ENCODE measurements at places on chromosomes 1 and 21.

- DNase-seq: no peak
Observed at GRCh38 chr21:28227881-28228635, 764.6 kb downstream of the LTN1 start.

GRCh38 chr1:18938707-18939070 lies 17.8 kb downstream of the IFFO2 start:
- DNase-seq: no peak

- DNase-seq: no peak
Observed at GRCh38 chr21:34602061-34602460, 12.9 kb downstream of the RCAN1 start.

DNA sequence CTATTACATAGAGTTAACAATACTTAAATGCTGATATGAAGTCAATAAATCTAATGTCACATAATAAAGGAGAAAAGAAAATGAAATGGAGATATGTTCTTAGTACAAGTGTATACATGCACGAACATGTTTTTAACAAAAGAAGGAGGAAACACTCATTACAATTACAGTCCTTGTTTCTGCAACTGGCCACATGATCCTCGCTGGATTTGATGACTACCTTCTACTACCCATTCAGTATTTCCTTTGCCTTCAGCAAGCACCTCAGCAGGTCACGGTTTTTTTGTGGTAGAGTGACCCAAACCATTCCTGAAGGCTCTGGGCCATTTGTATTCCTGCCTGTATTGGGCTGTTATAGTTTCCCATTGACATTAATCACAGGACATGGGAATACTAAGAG lies 172.8 kb upstream of the CXADR start:
- DNase-seq: no peak

GRCh38 chr1:211633524-211633846 lies 41.9 kb downstream of the NEK2 start:
- DNase-seq: no peak

DNA sequence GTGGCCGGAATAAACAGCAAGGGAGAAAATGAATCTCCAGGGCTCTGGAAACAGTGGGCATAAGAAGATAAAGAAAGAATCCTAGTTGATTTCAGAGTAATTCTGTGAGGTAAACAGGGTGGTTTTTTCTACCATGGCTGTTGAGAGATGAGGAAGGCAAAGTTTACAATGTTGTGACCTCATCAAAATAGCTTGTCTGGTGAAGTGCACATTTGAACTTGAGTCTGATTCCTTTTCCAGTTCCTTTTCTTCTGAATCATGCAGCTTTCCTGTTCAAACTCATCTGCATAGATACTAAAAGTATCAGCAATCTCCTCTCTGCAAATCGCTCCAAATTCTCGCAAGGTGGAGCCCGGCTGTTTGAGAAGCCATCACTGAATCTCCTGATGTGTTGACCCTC lies 161.7 kb downstream of the PLPP3 start:
- no peak for DNase-seq

DNA sequence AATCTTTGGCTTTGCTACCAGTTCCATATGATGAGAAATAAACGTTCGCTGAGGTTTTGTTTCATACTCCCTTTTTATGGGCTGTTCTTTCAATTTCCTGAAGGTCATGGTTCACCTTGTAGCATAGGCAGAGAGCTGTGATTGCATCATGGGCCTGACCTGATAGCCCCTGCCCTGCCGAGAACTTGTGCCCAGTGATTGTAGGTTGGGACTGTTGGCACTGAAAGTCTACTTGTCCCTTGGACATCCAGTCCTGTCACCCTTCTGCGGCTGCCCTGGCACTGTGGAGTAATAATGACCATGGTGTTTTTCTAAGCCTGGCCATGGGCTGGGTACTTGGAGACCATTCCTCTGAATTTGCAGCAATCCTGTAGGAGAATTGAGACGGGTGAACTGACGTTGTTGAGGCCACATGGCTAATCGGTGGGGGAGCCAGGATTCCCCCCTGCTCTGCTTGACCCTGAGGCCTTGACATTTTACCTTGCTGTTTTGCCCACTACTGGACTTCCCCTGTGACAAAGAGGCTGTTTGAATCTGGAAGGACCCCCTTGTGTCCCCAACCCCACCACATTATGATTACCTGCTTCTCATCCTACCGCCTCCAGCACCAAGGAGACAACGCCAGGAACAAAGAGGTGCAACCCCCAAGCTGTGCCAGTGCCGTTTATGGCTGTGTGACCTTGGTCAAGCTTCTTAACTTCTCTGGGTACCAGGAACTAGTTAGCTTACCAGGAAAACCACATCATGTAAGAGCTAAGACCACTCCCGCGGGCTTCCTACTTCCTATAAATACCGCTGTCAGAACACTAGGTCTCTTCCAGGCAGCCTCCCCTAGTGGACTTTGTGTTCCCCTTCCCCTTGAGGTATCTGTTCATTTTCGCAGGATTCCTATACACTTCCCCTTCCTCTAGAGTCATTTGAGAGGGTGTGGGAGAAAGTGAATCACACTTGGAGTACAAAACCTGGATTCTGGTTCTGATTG lies 23.4 kb downstream of the SESN2 start:
- no peak for DNase-seq

DNA sequence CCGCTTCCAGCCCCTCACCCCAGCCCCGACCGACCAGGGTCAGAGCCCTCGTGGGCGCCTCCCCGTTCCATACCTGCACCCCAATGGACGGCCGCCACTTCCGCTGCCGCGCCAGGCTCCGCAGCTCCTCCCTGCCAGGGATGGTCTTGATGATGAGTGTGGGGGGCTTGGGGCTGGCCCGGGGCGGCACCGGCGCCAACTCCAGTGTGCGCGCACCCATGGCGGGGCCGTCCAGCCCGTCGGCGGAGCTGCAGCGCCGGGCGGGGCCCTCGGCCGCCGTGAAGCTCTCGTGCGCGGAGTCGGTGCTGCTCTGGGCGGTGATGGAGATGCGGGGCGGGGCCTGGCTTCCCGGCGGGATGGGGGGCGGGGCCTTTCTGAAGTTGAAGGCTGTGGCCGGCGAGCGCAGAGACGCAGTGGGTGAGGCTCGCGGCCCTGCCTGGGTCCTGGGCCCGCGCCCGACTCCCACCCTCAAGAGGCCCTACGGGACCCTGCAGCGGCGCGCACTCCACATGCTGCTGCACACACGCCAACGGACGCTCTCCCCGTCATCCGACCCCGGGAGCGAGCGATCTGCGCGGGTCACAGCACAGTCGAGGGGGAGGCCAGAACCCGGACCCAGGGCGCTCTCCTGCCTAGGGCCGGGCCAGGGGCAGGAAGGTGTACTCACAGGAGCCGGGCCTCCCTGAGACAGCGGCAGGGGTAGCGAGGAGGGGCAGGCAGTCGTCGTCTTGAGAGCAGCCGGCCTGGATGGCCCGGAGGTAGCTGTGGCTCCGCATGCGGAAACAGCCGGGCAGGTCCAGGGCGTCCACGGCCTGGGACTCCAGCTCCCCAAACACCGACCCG lies 26.1 kb upstream of the SMIM12 start:
- no peak for DNase-seq

GRCh38 chr1:221824025-221824424 lies 82.1 kb upstream of the DUSP10 start:
- no peak for DNase-seq

- no peak for DNase-seq
Observed at GRCh38 chr1:85801520-85801919, 93.3 kb upstream of the ZNHIT6 start.

- DNase-seq: no peak
Observed at GRCh38 chr1:12150456-12151200, 16.2 kb upstream of the TNFRSF1B start.

GRCh38 chr1:34851431-34852105 lies 8.0 kb downstream of the SMIM12 start:
- no peak for DNase-seq

- DNase-seq: no peak
Observed at GRCh38 chr1:231683439-231684165, 57.0 kb downstream of the DISC1 start.

- DNase-seq: no peak
Observed at GRCh38 chr1:14660801-14661200, 62.3 kb downstream of the KAZN start.

DNA sequence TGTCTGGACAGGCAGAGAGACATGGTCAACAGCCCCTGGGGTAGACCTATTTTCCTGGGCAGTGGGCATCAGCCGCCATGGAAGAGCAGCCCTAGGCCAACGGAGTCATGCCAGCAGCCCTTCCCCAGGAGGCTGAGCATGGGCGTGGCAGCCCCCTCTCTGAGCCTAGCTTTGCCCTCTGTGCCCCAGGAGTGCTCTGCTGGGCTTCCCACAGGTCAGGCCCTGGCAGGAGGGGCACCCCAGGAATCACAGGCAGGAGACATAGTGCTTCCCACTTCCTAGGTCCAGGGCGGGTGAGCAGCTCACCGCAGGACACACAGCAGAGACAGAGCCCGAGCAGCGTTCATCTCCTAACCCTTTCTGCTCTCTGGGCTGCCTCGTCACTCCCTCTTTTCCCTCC lies 132.8 kb downstream of the GLIS1 start:
- DNase-seq: no peak

- DNase-seq: no peak
Observed at GRCh38 chr1:155077758-155078445, 735 bp upstream of the EFNA3 start.

- DNase-seq: no peak
Observed at GRCh38 chr1:89347296-89347695, 16.6 kb upstream of the GBP6 start.

DNA sequence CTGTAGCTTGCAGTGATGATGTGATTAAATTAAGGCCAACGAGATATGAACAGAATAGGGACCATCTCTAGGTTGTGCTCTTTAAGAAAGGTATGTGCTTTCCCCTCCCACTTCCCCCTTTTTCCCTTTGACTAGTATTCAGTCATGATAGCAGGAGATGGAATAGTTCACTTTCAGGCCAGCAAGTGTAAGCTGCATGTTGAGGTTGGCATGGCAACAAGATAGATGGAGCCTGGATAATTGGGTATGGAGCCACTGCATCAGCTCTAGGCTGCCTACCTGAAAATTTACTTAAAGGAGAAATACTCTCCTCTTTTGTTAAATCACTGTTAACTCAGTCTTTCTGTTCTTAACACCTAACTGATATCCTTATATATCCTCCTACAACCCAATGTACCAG lies 1.5 kb upstream of the CRP start:
- no peak for DNase-seq

DNA sequence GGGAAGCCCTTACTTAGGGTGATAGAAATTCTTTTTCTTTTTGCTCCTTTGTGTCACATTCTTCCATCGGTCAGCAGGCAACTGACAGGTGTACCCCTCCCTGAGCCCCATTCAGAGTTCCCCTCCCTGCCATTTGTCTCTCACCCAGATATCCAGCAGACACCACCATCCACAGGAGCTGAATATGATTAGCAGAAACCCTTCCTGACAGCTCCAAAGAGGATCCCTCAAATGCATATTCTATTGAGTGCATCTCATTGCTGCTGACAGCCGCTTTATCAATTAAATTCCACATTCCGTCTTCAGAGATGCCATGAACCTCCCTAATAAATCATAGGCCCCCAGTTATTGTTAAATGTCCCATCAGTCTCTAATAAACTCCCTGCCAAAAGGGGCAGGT lies 6.1 kb upstream of the DDX20 start:
- DNase-seq: no peak

DNA sequence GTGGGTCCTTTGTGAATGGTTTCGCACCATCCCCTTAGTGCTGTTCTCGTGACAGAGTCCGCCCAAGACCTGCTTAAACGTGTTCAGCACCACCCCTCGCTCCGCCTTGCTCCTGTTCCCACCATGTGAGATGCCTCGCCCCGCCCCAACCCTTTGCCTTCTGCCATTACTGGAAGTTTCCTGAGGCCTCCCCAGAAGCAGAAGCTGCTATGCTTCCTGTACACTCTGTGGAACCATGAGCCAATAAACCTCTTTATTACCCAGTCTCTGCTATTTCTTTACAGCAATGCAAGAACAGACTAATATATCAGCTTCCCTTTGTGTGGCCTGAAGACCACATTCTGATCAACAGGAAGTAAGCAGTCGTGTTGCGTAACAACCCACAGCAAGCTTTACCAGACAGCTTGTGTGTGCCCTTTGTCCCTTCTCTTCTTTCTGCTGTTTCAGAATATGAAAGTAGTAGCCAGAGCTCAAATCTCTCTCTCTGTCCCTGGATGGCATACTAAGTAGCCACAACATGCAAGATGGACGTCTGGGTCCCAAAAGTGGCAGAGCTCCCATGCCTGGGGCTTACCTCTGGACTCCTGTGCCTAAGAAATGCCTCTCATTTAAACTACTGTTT lies 14.1 kb downstream of the HENMT1 start:
- DNase-seq: no peak

DNA sequence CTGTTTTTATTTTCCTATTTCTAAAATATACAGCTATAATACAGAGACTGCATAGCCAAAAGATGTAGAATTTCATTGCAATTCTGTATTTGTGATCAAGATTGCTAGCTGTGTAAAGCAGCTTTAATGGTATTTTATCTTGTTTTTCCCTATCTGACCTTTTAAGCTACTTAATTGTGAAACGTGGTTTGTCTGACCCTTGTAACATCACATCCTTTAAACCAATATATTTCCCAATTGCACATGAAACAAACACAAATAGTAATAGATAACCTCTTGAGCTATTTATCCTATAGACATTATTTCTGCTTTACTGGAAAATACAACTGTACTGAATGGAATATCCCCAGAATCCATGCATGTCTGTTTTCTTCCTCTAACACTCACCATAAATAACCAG lies 112.2 kb upstream of the PLPPR4 start:
- no peak for DNase-seq

DNA sequence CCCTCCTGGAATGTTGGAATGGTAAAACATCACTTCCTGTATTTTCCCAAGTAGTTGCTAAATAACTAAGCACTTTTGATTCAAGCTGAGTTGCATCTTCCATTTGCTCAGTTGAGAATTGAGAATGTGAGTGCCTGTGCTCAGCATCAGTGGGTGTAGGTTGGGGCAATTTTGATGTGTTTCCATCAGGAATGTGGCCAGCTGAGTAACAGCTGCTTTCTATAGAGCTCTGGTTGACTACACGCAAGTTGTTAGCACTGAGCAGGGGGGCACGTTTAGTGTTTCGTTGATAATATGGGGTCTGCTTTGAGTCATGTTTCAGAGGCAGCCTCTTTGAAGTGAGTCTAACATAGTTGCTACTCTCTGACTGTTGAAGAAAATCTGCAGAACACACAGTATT lies 41.5 kb downstream of the LRRC53 start:
- DNase-seq: no peak

DNA sequence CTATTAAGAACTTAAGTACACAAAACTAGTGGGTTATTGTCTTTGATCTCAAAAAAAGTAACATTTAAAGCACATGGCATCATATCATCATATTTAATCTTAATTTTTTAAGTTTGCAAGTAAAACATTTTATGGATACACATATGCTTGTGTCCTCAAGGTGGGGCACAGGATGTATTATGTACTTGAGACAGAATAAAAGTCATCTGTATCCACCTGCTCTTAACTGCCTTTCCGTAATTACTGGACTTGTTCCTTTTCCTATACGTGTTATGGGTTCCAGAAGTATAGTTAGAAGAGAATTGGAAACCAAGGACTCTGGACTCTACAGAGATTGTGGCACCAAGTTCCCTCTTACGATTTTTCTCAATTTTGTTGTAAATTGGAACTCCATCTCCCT lies 79.4 kb downstream of the FCRL5 start:
- no peak for DNase-seq
